ENCODE measurements at places on chromosomes 12 and 14.

DNA sequence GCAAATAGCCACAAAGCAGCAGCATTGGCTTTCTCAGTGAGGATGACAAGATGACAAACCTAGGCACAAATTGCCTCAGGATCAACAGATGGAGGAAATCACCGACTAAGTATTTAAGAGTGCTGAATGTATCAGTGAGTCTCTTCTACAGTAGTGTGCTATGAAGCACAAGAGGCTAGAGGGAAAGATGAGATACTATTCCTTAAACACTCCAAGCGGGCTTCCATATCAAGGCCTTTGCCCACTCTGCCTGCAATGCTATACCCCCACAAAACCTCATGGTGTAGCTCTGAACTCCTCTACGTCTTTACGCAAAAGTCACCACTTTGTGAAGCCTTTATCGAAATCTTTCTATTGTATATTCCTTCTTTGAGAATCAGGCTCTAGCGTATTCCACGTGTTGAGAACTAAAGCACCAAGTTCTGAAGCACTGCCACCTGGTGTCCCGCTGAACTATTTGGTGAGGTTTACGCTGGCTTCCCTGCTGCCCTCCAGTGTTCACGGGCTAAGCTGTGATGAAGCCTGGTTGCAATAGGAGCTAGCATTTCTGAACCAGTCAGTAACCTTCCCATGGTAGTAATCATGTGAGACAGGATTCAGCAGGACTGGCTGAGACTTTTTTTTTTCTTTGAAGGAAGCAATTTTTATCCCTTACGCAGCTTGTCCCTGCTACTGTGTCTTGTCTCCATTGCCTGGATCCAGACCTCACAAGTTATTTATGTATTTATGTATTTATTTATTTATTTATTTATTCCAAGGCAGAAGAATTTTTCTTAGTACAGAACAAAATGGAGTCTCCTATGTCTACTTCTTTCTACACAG is 426.5 kb upstream of the OR4E1 start:
- DNase-seq: no peak

GRCh38 chr14:70785556-70785955 is 23.8 kb downstream of the MAP3K9 start:
- DNase-seq: no peak

- DNase-seq: no peak
These were observed 7.6 kb downstream of the SLC38A2 start for GRCh38 chr12:46364777-46365580.

DNA sequence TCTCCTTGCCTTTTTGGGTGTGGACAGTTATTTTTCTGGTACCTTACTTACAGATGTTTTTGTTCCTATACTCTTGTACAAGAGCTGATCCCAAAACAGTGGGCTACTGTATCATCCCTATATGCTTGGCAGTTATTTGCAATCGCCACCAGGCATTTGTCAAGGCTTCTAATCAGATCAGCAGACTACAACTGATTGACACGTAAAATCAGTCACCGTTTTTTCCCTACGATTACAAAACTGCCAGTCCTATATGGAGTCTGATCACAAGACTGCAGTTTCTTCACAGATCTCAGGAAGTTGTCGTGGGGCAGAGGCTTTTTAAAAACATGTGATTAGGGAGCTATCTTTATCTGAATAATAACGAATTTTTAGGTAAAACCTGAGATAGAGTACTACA is 1.3 kb downstream of the LYSET start:
- DNase-seq: no peak

GRCh38 chr12:47736877-47737676 is 11.8 kb upstream of the ENDOU start:
- DNase-seq: no peak

GRCh38 chr12:72272091-72272661 is at the start of gene TRHDE:
Gene TRHDE, plus strand, starts transcription at chr12:72272370. Its CDS starts 274 bp downstream, at chr12:72272644.
- no peak for DNase-seq

- DNase-seq: no peak
These were observed 240.8 kb upstream of the PWP1 start for GRCh38 chr12:107444771-107445170.

DNA sequence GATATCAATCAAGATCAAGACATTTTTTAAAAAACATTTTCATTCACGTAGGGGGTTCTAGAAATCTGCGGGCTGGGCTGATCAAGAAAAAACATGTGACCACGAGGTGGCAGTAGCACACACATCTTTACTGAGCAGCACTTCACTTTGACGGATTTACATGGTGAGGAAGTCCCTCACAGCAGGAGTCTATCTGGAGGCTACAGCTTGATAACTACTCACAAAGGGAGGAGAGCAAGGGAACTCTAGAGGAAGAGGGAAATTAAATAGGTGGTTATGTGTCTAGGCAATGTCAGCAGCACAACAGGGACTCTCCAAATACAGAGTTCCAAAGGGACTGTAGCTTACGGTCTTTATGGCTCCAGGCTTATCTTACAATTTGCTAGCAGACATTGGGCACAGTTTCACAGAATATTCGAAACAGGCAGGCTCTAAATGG is 248.1 kb downstream of the DPY19L2 start:
- no peak for DNase-seq

- no peak for DNase-seq
These were observed 109.0 kb upstream of the ATP2B1 start for GRCh38 chr12:89817501-89818226.

GRCh38 chr14:51852541-51852940 is 7.9 kb upstream of the GNG2 start:
- no peak for DNase-seq

GRCh38 chr14:93303659-93304058 is 29.2 kb downstream of the BTBD7 start:
- no peak for DNase-seq

All from activated CD4-positive, alpha-beta T cell treated with anti-CD3 and anti-CD28 coated beads for 24 hours (primary cell).